ENCODE measurements at places on chromosomes 5 and 9. TPM values are rescaled to one million over a fixed set of nuclear protein-coding genes. Genes with fewer than 3 reads are reported as not detected.

Gene PTGS1
- 7.3 TPM for total RNA-seq

Gene MARCOL
- total RNA-seq, result not detected

Gene GBGT1
- total RNA-seq, result 71.2 TPM

DNA sequence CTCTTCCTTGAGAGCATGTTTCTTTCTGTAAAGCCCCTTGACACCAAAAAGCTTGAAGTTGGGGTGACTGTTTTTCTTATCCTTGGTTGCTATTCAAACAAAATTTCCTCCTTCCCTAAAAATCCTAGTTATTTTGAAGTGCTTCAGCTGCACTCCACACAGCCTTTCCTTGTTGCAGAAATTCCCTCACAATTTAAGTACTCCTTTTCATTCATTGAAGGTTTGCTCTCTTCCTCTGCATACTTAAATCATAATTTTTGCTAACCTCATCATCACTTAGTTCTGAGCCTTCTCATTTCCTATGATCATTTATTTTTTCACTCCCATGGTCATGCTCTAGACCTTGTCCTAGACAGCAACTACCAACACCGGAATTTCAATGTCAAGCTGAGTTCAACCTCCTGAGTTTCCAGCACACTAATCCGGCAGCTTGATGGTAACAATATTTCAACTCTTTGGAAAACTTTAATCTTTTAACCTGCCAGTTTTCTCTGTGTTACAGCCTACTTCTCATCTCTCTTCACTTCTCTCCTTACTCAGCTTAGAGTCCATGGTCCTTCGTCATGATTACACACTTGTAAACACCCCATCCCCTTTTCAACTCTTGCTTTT, 78.7 kb upstream of the ACTBL2 start:
- no peak overlapping the region for H3K4me3 ChIP-seq
- H3K27ac ChIP-seq, result no peak overlapping the region
- no peaks in the 10 kb centered on the region for H3K36me3 ChIP-seq
- DNase-seq, result no peak
- H3K27me3 ChIP-seq, result no peaks in the 10 kb centered on the region

DNA sequence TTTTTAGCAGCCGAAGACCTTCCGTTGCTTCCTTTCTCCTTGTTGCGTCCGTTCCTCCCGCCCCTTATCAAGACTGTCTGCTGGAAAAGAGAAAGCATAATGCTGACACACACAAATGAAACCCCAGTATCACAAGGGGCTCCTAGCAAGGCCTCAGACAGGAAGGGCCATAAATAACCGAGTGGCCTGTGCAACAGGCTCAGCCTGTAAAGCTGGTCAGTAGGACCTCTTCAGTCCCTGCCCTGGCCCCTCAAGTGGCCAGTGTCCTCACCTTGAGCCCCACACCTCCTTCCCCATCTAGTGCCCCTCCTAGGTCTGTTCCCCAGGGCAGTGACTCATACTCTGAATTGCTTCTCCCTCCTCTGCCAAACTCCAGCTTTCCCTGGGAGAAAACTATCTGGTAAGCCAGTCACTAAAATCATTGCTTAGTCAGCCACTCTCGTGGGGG, 174.6 kb upstream of the IL12B start:
- H3K36me3 ChIP-seq, result no peaks in the 10 kb centered on the region
- peak overlapping the region; percentile 78 for H3K27ac ChIP-seq
- no peak for DNase-seq
- no peaks in the 10 kb centered on the region for H3K27me3 ChIP-seq
- H3K4me1 ChIP-seq, result peaks cover 11% of the 10 kb centered on the region

Gene POU5F2
- 6.3 TPM for total RNA-seq

GRCh38 chr9:109542922-109543321, 44.8 kb upstream of the PTPN3 start:
- no peak overlapping the region for H3K27ac ChIP-seq
- DNase-seq, result no peak
- no peaks in the 10 kb centered on the region for H3K4me1 ChIP-seq
- H3K36me3 ChIP-seq, result no peaks in the 10 kb centered on the region
- no peaks in the 10 kb centered on the region for H3K27me3 ChIP-seq
- H3K4me3 ChIP-seq, result no peak overlapping the region

Gene PCDHGC4
- 1.7 TPM for total RNA-seq

DNA sequence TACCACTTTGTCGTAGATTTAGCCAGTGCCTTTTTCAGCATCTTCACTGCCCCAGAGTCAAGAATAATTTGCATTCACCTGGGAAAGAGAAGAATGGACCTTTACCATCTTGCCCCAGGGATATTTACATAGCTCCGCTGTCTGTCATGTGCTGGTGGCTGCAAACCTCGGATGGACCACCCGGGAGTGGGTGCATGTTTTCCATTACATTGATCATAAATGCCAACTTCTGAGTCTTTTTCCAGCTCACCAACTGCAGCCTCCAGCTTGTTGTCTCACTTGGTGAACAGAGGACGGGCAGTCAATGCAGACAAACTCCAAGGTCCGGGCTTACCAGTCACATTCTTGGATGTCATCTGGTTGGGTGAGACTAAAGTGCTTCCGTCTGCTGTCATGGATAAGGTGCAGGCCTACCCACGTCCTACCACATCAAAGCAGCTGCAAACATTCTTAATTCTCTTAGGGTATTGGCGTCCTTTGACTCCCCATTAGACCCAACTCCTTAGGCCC, 155.8 kb upstream of the APC start:
- no peaks in the 10 kb centered on the region for H3K4me1 ChIP-seq
- no peak for DNase-seq
- no peak overlapping the region for H3K27ac ChIP-seq
- H3K4me3 ChIP-seq, result no peak overlapping the region
- no peaks in the 10 kb centered on the region for H3K27me3 ChIP-seq

- H3K36me3 ChIP-seq, result no peaks in the 10 kb centered on the region
- no peak overlapping the region for H3K4me3 ChIP-seq
- no peak for DNase-seq
- H3K4me1 ChIP-seq, result no peaks in the 10 kb centered on the region
- no peaks in the 10 kb centered on the region for H3K27me3 ChIP-seq
Observed at GRCh38 chr5:169989365-169989764, 9.1 kb upstream of the INSYN2B start.

- DNase-seq, result no peak
- H3K4me1 ChIP-seq, result no peaks in the 10 kb centered on the region
- H3K36me3 ChIP-seq, result no peaks in the 10 kb centered on the region
- no peaks in the 10 kb centered on the region for H3K27me3 ChIP-seq
- no peak overlapping the region for H3K27ac ChIP-seq
Observed at GRCh38 chr9:92188969-92189781, 74.0 kb upstream of the SPTLC1 start.

GRCh38 chr5:9245071-9245470, 300.8 kb downstream of the SEMA5A start:
- no peaks in the 10 kb centered on the region for H3K4me1 ChIP-seq
- DNase-seq, result no peak
- no peak overlapping the region for H3K4me3 ChIP-seq

Gene TMEM174
- not detected for total RNA-seq

DNA sequence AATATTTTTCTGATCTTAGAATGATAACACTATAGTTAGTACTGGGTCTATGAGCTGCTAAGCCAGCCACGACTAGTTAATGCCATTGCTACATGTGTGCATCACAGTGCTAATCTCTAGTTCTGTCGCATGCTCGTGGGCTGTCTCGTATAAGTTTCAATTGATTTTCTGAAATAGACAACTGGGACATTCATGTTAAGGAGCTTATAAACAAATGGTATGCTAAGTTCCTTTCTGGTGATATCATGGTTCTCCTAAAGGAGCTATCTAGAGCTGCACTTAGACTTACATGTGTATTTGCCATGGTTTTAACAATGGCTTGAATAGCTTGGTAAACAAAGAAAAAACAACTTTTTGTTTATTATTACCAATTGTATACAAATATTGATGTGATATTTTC, 46.2 kb downstream of the F2RL2 start:
- no peaks in the 10 kb centered on the region for H3K4me1 ChIP-seq
- no peak for DNase-seq
- no peaks in the 10 kb centered on the region for H3K27me3 ChIP-seq

- no peak overlapping the region for H3K4me3 ChIP-seq
- H3K27me3 ChIP-seq, result no peaks in the 10 kb centered on the region
- no peaks in the 10 kb centered on the region for H3K36me3 ChIP-seq
- no peak for DNase-seq
Observed at GRCh38 chr9:89122949-89123348, 55.7 kb downstream of the SHC3 start.

DNA sequence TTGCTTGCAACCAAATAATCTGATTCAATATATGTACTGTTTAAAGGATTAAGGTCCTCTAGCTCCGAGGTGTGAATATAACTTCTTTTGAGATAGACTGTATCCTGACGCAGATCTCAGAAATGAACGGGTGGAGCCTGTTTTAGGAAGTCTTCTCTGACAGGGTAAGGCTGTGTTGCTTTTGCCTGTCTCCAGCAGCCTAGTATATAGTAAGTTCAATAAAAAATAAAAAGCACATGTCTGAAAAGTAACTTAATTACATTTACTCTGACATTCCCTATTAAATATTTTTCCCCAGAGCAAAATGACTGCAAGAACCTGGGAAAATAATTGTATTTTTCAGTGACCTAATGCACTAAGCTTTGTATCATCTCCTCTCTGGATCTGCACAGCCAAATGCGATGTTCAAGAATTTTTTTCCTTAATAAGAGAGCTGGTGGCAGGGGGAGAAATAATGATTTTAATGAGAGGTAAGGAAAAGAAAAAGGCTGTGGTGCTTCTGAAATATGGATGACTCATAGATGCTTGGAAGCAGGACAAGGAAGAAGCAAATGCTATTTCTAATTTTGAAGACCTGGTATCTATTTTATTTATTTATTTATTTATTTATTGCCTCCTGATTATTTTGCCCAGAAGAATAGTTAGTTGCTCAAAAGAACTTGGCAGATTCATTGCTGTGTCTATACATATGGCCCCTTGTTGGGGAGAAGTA, 7.3 kb downstream of the PPP3R2 start:
- no peak overlapping the region for H3K4me3 ChIP-seq
- no peaks in the 10 kb centered on the region for H3K4me1 ChIP-seq
- H3K27ac ChIP-seq, result no peak overlapping the region
- H3K36me3 ChIP-seq, result no peaks in the 10 kb centered on the region

Gene RGS7BP
- total RNA-seq, result 1.8 TPM

Gene CCDC171
- 2.9 TPM for total RNA-seq

DNA sequence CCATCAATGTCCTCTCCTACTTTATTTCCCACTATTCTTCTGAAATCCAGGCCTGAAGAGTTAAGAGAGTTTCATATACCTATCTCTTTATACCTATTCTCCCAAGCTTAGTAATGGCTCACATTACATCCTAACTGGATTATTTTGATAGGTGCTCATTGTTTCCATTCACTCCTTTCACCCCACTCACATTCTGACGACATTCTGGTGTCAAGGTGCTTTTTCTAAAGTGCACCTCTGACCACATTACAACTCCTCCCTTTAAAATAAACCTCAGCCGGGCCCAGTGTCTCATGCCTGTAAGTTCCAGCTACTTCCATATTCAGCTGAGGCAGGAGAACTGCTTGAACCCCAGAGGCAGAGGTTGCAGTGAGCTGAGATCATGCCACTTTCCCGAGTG, 417.1 kb downstream of the BNC2 start:
- H3K36me3 ChIP-seq, result no peaks in the 10 kb centered on the region
- no peak overlapping the region for H3K4me3 ChIP-seq
- no peak for DNase-seq
- H3K27me3 ChIP-seq, result no peaks in the 10 kb centered on the region
- no peak overlapping the region for H3K27ac ChIP-seq
- no peaks in the 10 kb centered on the region for H3K4me1 ChIP-seq

Gene HTR4
- 0.09 TPM for total RNA-seq

DNA sequence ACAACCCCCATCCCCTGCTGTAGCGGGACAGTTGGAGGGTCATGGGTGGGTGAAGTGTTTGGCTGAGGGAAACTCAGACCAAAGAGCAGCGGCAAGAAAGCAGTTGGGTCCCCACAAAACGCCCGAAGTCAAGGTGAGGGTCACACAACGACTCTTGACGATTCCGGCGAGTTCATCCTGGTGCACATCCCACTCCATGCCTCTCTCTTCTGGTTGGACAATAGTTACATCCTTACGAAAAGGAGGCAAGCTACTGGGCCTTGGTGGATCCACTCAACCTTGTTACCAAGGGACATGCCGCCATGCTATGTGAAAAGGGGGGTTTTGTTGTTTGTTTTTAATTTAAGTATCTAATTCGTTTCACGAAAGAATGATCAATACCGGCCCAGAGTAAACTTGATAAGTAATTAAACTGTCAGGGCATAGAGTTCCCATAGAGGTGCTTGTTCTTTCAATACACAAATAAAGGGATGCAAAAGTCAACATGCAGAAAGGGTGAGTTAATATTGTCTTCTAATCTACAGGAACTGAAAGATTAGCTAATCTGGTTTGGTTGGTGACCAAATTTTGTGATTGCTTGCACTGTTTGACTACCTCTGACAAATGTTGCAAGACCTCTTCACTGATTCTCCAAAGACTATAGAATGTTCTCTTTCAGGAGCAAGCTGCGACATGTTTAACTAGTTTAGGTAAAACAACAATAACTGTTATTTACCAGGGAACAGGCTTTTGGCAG, 732 bp upstream of the SMIM15 start:
- H3K27me3 ChIP-seq, result no peaks in the 10 kb centered on the region
- peaks cover 22% of the 10 kb centered on the region for H3K4me1 ChIP-seq
- H3K36me3 ChIP-seq, result peaks cover 4% of the 10 kb centered on the region
- H3K4me3 ChIP-seq, result peak overlapping the region; percentile 76

Gene FAM169A
- total RNA-seq, result 0.11 TPM

- H3K4me1 ChIP-seq, result no peaks in the 10 kb centered on the region
- no peak overlapping the region for H3K4me3 ChIP-seq
- no peak overlapping the region for H3K27ac ChIP-seq
- H3K27me3 ChIP-seq, result no peaks in the 10 kb centered on the region
- no peaks in the 10 kb centered on the region for H3K36me3 ChIP-seq
- DNase-seq, result no peak
Observed at GRCh38 chr5:17794815-17795214, 160.6 kb downstream of the TAF11L14 start.

- no peaks in the 10 kb centered on the region for H3K36me3 ChIP-seq
- no peaks in the 10 kb centered on the region for H3K4me1 ChIP-seq
- no peaks in the 10 kb centered on the region for H3K27me3 ChIP-seq
- H3K27ac ChIP-seq, result no peak overlapping the region
- H3K4me3 ChIP-seq, result no peak overlapping the region
Observed at GRCh38 chr9:73649552-73649951, 497.9 kb downstream of the ANXA1 start.

GRCh38 chr9:135001526-135001925, 83.8 kb upstream of the FCN1 start:
- no peaks in the 10 kb centered on the region for H3K4me1 ChIP-seq
- no peak for DNase-seq
- H3K27me3 ChIP-seq, result no peaks in the 10 kb centered on the region
- no peaks in the 10 kb centered on the region for H3K36me3 ChIP-seq
- no peak overlapping the region for H3K4me3 ChIP-seq

GRCh38 chr5:59547731-59548130, 345.8 kb downstream of the PDE4D start:
- H3K36me3 ChIP-seq, result no peaks in the 10 kb centered on the region
- DNase-seq, result no peak
- peak overlapping the region; percentile 24 for H3K27ac ChIP-seq
- no peak overlapping the region for H3K4me3 ChIP-seq

Gene ZNG1A
- total RNA-seq, result 47.1 TPM

All from upper lobe of left lung (tissue), 6 donors.